Left ventricle myocardium superior (tissue), 1 donor: ENCODE measurements at places on chromosomes 13 and 19. TPM values are rescaled to one million over a fixed set of nuclear protein-coding genes. Genes with fewer than 3 reads are reported as not detected.

RFPL4AL1 gene
- total RNA-seq, result not detected

GRCh38 chr19:15371119-15371518, 8.5 kb downstream of the AKAP8 start:
- DNase-seq, result peak; percentile 8

DNA sequence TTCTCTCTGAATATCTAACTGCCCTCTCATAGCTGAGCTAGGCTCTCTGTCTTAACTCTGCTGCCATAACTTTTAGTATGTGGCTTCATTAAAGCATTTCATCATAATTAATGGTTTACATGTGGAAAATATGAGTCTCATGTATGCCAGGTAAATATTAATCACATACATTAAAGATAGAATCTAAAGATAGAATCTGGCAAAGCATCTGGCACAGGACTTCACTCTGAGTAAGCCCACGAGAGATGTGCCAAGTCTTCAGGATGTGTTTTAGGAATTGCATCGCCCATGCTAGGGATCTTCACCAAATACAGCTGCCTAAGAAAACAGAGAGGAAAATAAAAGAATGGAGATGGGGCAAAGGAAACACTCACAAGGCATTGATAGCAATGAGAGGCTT, 285.8 kb downstream of the DIAPH3 start:
- DNase-seq, result no peak

DNA sequence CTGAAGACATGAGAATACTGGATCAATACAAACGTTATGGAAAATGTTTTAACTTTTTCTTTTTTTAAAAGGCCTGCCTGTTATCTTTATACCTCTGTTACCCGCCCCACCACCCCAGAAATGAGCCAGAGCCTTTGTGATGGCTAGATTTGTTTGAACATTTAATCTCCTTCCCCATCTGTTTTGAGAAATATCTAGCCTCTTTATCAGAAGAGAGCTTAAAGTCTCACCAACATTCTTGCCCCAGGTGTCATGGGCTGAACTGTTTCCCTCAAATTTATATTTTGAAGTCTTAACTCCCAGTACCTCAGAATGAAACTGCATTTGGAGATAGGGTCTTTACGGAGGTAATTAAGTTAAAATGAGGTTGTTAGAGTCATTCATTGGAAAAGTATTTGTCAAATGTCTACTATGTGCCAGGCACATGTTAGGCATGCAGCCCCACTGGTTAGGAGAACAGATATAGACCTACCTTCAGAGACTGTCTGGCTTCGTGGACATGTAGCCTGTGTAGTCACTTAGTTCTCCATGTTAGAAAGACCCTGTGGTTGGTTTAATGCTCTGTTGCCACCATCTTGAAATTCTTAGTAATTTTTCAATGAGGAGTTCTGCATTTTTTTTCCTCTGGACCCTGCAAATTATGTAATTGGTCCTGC, 6.3 kb upstream of the RB1 start:
- DNase-seq, result no peak

GRCh38 chr19:51489113-51489512, 10.8 kb downstream of the CEACAM18 start:
- DNase-seq, result no peak

DZIP1 gene
- total RNA-seq, result 4.0 TPM

APC2 gene
- 0.17 TPM for total RNA-seq

DNA sequence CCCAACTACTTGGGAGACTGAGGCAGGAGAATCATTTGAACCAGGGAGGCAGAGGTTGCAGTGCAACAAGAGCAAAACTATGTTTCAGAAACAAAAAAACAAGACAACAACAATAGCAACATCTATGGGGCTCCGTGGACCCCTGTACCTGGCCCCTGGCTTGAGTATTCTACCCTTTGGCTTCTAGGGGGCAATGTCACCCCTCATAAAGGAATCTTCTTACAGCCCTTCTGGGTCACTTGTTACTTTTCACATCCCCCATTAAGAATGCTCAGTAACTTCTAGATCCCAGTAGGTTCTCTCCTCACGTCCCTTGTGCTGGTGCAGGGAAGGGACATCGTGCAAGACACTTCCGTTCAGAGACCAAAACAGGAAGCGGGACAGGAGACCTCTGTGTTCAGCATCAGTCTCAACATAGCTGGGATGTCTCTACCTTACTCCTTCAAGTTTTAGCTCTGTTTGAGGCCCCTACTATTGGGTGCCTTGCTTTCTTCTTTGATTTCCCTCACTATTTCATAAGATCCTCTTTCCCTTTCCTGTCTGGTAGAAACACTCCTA, 218.1 kb upstream of the ARGLU1 start:
- no peak for DNase-seq

DNA sequence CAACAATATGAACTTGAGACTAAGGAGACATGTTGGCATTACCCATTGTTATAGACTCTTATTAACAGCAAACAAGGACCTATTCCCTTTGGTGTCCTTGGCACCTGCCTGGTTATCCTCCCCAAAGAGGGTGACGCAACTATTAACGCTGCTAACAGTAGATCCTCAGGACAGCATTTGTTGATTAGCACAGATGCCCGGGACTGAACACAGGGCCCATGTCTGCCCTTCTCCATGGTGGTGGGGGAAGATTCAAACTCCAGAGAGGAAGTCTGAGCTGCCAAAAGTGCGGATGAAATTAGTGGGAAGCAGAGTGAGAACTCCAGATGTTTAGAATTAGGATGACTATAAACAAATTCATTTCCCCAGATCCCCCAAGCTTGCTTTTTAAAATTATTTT, 101.2 kb upstream of the RAP2A start:
- DNase-seq, result no peak

DNA sequence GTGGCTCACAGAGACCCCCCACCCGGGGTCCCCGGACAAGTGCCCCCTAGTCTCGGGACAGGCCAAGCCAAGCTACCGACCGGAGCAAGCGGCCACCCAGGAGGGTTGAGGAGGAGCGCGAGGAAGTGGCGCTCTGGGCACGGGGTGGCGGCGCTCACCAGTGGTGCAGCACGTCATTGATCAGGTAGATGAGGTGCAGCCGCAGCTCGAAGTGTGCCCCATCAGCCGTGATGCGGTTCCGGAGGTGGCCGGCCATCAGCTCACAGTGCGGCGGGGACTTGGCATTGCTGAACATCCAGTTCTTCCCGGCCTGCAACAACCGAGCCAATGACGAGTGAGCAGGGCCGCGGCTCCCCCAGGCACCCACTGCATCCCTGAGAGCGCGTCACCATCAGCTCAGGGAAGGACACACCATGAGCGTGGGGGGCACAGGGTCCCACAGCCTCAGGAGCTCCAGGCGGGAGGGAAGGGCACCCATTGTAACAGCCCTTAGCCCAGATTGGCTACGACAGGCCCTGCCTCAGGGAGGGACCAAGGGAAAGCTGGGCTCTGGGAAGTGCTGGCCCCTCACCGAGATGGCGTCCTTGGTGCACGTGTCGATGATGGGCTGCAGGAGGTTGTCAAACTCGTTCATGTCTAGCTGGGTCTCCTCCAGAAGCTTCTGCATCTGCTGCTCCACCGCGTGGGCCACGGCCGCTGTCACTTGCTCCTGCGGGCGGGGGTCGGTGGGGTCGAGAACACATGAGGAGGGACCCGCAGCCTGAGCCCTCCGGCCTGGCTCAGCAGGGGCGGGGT, 9.6 kb downstream of the CHERP start:
- DNase-seq, result no peak

- DNase-seq, result no peak
Observed at GRCh38 chr19:29660835-29661234, 4.4 kb upstream of the PLEKHF1 start.

GRCh38 chr13:99374169-99374991, 67.2 kb upstream of the GPR183 start:
- DNase-seq, result no peak

- no peak for DNase-seq
Observed at GRCh38 chr13:111590796-111591195, 270.4 kb downstream of the TEX29 start.

GRCh38 chr19:35644987-35645679, 3.0 kb upstream of the COX6B1 start:
- DNase-seq, result peak; percentile 92

DNA sequence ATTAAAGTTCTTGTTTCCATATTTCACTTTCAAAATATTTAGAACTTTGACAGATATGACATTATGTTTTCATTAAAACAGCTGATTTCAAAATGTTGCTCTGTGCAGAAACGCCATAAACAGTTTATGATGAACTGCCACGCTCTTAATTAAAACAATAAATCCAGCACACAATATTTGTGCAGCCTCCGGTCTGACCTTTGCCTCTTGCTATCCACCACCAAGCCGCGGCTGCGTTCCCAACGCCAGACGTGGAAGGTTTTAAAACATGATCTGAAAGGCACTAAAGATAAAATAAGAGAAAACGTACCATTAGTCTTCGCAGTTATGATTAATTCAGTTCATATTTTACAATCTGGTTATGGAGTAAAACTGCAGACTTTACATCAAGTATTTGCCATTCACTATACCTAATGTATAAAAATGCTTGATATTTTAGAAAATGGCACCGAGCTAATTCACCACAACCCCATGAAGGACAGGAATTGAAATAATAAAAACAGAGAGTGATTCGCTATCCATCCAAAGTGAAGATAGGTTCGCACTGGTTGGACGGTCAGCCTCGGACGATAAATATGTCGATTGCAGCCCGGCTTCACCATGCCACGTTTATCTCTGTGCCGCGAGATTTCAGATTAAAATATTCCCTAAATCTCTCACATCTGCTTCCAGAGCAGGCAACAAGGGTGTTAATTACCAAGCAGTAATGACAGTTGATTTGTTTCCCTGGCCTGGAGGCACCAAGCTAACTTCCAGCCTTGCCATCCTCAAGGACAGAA, 103.3 kb upstream of the ZNF507 start:
- no peak for DNase-seq

DNA sequence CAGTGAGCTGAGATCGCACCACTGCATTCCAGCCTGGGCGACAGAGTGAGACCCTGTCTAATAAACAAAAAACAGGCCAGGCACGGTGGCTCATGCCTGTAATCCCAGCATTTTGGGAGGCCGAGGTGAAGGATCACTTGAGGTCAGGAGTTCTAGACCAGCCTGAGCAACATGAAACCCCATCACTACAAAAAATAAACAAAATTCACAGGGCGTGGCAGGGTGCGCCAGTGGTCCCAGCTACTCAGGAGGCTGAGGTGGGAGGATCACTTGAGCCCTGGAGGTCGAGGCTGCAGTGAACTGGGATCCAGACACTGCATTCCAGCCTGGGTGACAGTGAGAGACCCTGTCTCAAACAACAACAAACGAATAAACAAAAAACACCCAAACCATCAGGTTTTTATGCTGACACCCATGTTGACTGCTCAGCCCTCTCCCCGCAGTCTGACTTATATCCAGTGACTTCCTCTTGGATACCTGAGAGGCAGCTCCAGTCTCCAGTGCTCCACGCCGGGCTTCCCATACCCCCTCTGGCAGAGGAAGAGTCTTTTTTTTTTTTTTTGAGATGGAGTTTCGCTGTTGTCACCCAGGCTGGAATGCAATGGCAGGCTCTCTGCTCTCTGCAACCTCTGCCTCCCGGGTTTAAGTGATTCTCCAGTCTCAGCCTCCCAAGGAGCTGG, 17.7 kb downstream of the WTIP start:
- DNase-seq, result no peak

CRLF1 gene
- total RNA-seq, result 21.4 TPM

WDR62 gene
- total RNA-seq, result 28.7 TPM

DNA sequence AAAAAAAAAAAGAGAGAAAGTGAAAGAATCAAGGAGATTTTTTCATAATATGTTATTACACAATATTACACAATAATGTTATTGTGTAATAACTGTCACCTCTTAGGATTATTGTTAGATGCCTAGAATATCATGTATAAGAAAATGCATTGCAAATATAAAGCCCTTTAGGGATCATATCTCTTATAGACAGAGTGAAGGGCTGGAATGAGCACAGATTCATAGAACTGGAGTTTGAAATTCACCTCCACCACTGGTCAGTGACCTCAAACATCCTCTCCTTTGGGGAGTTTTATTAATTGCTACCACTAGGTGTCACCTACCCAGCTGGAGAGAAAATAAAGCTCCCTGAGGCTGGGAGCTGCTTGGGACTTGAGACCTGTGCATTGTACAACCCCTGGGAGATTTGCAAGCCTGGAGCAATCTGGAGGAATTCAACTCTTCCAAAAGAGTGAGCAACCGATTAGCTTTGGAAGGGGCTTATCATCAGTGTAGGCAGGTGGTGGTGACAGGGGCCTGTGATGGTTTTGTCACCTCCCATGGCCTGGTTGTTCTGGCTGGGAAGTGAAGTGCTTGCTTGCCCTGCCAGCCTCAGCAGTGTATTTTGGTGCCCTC, 30.3 kb upstream of the FRY start:
- peak; percentile 63 for DNase-seq

DNA sequence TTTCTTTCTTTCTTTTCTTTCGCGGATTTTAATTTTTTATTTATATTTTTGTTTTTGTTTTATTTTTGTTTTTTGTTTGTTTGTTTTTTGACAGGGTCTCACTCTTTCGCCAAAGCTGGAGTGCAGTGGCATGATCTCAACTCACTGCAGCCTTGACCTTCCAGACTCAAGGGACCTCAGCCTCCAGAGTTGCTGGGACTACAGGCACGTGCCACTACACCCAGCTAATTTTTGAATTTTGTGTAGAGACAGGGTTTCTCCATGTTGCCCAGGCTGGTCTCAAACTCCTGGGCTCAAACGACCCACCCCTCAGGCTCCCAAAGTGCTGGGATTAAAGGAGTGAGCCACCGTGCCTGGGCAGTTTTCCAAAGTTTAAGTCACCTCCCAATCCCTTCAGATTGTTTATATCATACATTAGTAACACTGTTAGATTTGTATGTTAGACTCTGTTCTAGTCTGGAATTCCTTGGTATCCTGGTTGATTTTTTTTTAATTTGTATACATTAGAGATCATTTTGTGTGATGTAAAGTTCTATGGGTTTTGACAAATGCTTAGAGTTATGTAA, 597.3 kb downstream of the DCT start:
- DNase-seq, result no peak

DNA sequence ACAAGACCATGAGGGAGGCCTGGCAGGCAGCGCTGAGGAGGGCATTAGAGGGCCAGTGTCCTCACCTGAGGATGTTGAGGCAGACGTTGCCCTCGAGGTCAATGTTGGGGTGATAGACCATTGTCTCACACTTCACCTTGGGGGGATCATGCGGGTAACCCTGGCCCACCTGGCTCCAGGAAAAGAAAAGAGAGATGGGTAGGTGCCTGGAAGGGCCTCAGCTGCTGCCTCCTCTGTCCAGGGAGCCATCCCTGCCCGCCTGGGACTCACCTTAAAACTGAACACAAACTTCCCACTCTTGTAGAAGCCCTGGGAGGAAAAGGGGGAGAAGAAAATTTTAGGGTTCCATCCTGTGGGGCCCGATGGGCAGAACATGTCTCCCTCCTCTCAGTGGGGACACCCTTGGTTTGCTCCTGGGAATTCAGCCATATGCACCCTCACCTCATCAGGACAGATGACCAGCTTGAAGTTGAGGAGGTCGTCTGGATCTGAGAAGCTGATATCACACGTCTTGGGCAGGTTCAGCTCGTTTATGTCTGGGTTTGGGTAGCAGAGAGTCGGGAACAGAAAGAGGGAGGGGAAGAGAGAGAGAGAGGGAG, 1.7 kb downstream of the UBE2M start:
- no peak for DNase-seq

GRCh38 chr13:112933649-112934048, 35.4 kb upstream of the MCF2L start:
- DNase-seq, result no peak

GRCh38 chr13:27921421-27921960, 1.7 kb downstream of the PDX1 start:
- DNase-seq, result no peak

- DNase-seq, result no peak
Observed at GRCh38 chr19:16261584-16262368, 62.9 kb upstream of the KLF2 start.
